ENCODE measurements at places on chromosomes 7 and 10. TPM values are rescaled to one million over a fixed set of nuclear protein-coding genes. Genes with fewer than 3 reads are reported as not detected.

NAT16 gene
- 0.82 TPM for total RNA-seq

HOXA6 gene
- total RNA-seq = not detected

TAS2R38 gene
- total RNA-seq = not detected

SORBS1 gene
- total RNA-seq = 72.9 TPM

PPP1R9A gene
- total RNA-seq = 96.4 TPM
